ENCODE measurements at places on chromosomes 5 and 9. TPM values are rescaled to one million over a fixed set of nuclear protein-coding genes. Genes with fewer than 3 reads are reported as not detected.

DNA sequence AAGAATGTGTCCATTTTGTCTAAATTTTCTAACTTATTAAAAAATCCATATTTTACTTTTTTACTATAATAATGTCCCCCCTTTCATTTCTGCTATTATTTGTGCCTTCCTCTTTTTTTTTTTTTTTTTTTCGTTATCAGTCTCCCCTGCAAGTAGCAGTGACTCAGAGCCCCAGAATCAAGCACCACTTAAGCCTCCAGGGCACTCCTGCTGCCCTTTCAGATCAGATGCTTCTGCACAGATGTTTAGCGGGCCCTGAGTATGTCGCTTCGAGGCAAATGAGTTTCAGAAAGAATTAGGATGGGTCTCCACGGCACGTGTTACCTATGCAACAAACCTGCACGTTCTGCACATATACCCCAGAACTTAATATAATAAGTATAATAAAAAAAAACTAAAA, 11.7 kb downstream of the MED7 start:
- DNase-seq, result no peak

- DNase-seq, result no peak
Observed at GRCh38 chr9:132820169-132820944, 57.7 kb downstream of the AK8 start.

DNA sequence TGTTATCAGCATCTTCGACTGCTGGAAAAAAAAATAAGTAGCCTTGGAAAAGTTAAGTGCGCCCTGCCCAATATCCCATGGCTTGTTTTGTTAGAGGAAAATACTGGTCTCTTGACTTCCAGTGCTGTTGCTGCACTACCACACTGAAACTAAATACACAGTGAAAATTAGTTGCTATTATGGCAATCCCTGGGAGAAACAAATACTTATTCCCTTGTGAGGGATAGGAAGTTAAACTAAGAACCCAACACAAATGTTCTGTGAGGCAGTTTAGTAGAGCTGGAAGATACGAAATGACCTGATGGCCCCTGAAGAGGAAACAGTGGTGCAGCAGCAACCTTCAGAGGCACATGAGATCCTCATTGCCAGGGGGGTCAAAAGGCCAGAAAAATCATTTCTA, 164.0 kb downstream of the ARL15 start:
- DNase-seq, result no peak

- no peak for DNase-seq
Observed at GRCh38 chr5:130164966-130165365, 260.7 kb downstream of the CHSY3 start.

DNA sequence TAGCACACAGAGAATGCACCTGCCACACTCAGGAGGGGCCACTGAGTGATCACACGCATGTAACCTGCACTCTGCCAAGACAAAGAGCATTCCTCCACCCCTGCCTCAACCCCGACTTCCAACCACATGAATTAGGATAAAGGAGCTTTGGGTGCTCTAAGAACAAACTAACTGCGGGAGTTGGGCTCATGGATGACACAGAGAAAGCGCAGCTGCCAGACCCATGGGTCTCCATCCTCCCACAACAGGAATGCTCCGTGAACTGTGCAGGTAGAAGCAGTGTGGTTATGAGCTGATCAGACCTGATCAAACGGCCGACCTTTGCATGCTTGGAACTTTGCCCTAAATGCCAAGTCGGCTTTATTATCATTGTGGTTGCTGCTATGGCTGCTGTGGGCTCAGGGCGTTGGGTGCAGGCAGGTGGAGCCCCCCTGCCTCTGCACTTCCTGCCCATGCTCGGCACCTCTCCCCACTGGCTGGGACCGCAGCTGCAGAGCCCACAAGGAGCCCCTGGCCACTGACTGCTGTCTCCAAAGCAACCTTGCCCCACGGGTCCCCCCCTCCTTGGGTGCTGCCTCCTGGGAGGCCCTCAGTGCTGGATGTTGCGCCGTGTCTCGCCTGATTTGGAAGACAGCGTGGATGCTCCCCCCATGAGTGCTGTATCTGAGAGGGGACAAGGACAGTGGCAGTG, 2.6 kb upstream of the SLC6A3 start:
- DNase-seq, result no peak

GRCh38 chr5:36739751-36740221, 133.4 kb downstream of the SLC1A3 start:
- no peak for DNase-seq

DNA sequence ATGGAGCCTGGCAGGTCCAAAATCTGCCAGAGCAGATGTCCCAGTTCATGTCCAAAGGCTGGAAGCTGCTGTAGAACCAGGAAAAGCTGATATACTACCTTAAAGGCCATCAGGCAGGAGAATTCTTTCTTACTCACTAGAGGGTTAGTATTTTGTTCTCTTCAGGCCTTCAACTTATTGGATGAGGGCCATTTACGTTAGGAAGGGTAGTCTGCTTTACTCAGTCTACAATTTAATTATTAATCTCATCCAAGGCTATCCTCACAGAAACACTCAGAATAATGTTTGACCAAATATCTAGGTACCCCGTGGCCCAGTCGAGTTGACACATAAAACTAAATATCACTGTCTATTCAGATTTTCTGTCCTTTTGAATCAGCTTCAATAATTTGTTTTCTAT, 437.4 kb downstream of the TLE4 start:
- DNase-seq, result no peak

The CBY3 gene
- polyA plus RNA-seq, result 0.65 TPM

The CNTNAP3 gene
- polyA plus RNA-seq, result 5.6 TPM

DNA sequence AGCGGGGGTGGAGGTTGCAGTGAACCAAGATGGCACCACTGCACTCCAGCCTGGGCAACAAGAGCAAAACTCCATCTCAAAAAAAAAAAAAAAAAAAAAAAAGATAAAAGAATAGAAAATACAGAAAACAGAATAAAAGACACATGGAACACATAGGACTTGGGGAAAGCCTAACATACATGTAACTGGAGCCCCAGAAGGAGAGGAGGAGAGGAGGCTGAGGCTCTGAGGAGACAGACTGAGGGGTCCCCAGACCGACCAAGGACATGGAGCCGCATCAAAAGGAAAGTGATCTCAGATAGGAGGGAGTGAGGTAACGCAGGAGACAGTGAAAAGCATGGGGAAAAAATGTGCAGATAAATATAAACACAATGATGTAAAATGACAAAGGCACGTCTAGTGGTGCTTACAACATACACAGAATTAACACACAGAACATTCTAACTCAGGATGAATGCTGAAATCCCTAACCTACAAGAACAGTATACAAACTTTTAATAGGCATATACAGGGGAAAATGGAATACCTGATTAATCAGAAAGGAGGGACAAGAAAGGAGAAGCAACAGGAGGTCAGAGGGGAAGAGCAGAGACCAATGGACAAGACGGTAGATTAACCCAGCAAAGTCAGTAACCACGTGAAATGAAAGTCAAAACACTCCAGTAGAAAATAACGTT, 65.2 kb upstream of the UBAC1 start:
- no peak for DNase-seq

The FAM174A gene
- polyA plus RNA-seq, result 25.5 TPM

DNA sequence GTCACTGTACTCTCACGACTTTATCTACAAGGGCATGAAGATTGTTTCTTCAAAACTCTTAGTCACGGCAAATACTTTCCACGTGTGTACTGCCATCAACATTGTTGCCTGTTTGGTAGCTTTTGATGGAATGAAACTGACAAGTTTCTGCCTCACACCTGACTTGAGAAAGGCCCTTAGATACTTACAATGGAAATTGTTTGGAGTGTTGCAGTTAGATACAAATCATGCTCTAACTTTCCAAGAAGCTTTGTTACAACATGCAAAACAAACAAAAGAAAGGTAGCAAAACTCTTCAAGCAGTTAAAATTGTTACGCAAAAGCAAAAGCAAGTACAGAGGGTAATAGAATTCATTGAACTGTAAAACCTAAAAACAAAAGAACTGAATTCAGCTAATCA, 91.1 kb upstream of the TLE4 start:
- no peak for DNase-seq

The CXCL14 gene
- polyA plus RNA-seq, result 18.4 TPM

The PKD2L2 gene
- 0.44 TPM for polyA plus RNA-seq

GRCh38 chr5:168184103-168184502, 107.3 kb upstream of the WWC1 start:
- no peak for DNase-seq

The DBH gene
- 0.62 TPM for polyA plus RNA-seq

The PCDHA1 gene
- polyA plus RNA-seq, result not detected

- no peak for DNase-seq
Observed at GRCh38 chr5:77438071-77438470, 54.0 kb downstream of the WDR41 start.

- no peak for DNase-seq
Observed at GRCh38 chr5:76547242-76547890, 75.8 kb downstream of the F2RL2 start.

- no peak for DNase-seq
Observed at GRCh38 chr9:134027561-134027960, 2.3 kb downstream of the BRD3OS start.

The ATP10B gene
- polyA plus RNA-seq, result 0.18 TPM

The TAS2R1 gene
- not detected for polyA plus RNA-seq

The RNF183 gene
- 5.2 TPM for polyA plus RNA-seq

DNA sequence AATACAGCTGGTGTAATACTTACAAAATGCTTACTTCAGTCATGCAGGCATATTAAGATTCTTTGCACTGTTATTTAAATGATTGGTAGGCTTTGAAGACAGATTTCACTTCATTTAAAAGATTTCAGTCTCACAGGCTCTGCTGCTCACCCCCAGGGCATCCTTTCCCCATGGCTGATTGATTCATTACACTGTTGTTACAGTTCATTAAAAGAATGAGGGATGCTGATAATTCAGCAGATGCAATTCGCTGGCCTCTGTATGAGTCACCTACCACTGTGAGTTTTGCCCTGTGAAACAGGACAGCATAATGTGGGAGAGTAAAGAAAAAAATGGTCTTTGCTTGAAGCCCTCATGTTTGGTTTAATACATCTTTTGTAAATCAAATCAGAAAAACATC, 246.9 kb downstream of the CYLC2 start:
- peak; percentile 6 for DNase-seq

GRCh38 chr9:76882686-76883085, 23.2 kb downstream of the PRUNE2 start:
- DNase-seq, result no peak

Measured in right renal cortex interstitium (tissue), 3 donors.